CD4-positive, alpha-beta memory T cell (primary cell): ENCODE measurements at places on chromosomes 2 and 18. TPM values are rescaled to one million over a fixed set of nuclear protein-coding genes. Genes with fewer than 3 reads are reported as not detected.

- no peak for DNase-seq
Observed at GRCh38 chr2:181066333-181066732, 85.9 kb downstream of the UBE2E3 start.

CD302 gene
- total RNA-seq: 1.0 TPM

- DNase-seq: no peak
Observed at GRCh38 chr2:235870515-235870914, 297.7 kb downstream of the GBX2 start.

- peak; percentile 24 for DNase-seq
Observed at GRCh38 chr18:25351777-25352628, at the start of gene ZNF521. TSS of gene ZNF521 (minus strand) at chr18:25352166. CDS start at chr18:25350946, 1,220 bp downstream.

- no peak for DNase-seq
Observed at GRCh38 chr2:108305901-108306300, 17.2 kb downstream of the SULT1C2 start.

DNA sequence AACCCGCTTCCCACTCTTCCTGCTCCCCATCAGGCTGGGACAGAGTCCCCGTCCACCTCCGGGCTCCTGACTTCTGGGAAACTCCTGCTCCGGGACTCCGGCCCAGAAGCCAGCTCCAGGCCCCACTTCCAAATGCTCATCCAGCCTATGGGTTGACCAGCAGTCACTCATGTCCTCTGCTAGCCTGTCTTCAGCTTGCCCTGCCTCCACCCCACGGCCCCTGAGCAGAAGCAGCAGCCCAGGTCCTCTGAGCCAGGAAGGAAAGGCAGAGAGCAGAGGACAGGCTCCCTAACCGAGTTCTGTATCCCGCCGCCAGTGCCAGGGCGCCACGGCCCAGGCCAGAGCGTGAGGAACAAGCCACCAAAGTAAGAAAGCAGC lies 86.4 kb upstream of the ID2 start:
- no peak for DNase-seq

- DNase-seq: no peak
Observed at GRCh38 chr2:37000318-37000717, 34.0 kb upstream of the STRN start.

- DNase-seq: no peak
Observed at GRCh38 chr2:8753609-8754008, 71.8 kb downstream of the ID2 start.

GFPT1 gene
- total RNA-seq: 23.1 TPM

GRCh38 chr2:166197446-166197845 lies 69.6 kb upstream of the SCN1A start:
- no peak for DNase-seq

- DNase-seq: no peak
Observed at GRCh38 chr18:12628706-12629702, 28.9 kb downstream of the SPIRE1 start.

DNA sequence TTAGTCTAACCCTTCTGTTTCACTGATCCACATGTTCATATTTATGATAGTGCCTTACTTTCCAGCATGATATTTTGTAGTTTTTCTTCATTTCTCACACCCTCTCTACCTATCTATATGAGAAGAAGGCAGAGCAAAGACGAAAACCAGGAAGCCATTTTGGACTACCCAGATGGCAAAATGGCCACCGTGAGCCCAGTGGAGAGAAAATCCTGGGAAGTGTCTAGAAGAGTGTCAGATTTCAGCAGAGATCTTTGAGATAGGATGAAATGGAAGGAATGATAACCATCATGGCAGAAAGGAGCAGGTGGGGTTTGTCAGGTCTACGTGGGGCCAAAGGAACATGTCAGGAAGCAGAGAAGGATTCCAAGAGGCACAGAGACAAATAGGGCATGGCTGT lies 84.0 kb upstream of the MYCN start:
- no peak for DNase-seq

DNA sequence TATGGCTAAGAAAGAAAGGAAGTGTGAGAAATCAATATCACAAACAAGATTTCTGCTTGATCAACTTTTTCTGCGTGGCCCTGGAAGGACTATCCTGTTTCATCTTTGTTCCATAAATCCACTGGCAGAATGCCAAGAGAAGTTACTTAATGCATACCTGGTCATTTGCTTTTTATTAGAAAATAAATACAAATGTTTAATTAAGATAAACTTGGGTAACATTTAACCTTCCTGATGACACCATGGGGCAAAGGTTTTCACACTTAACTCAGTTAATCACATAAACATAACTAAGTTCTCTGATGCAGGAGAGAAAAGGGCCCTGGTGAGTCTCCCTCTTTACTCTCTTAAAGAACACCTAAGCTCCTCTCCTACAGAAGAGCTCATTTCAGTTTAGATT lies 203.3 kb downstream of the AFF3 start:
- no peak for DNase-seq

DNA sequence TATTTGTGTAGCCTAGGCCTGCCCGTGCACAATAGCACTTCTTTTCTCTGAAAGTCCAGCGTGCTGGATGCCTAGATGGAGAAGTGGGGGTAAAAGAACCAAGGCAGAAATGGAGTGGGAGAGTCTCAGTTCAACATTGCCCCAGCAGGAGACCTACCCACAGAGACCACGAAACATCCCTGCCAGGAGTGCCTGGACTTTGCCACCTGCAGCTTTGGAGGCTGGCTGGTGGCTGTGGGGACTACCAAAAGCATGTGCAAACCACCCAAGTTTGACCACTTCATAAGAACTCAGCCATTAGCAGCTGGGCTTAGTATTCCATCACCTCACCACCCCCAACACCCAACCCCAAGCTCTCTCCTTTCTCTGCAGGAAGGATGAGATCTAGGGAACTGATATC lies 416.9 kb upstream of the ID2 start:
- DNase-seq: no peak

DSG1 gene
- total RNA-seq: not detected

DNA sequence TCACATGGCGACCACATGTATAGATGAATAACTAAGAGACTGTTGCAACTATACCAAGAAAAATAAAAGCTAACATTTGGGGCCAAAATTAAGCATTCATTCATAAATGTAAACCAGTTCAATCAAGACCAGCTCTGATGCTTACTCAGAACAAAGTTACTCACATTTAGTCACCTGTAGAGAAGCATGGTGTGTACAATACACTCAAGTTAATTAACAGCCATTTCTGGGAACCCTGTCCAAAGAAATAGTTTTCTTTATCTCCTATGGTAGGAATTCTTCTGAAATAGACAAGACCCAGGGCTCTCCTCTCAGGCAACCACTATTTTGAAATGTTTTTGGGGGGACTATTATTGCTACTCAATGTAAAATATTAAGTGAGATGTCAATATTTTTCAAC lies 1.6 kb downstream of the SCN3A start:
- DNase-seq: no peak

DNA sequence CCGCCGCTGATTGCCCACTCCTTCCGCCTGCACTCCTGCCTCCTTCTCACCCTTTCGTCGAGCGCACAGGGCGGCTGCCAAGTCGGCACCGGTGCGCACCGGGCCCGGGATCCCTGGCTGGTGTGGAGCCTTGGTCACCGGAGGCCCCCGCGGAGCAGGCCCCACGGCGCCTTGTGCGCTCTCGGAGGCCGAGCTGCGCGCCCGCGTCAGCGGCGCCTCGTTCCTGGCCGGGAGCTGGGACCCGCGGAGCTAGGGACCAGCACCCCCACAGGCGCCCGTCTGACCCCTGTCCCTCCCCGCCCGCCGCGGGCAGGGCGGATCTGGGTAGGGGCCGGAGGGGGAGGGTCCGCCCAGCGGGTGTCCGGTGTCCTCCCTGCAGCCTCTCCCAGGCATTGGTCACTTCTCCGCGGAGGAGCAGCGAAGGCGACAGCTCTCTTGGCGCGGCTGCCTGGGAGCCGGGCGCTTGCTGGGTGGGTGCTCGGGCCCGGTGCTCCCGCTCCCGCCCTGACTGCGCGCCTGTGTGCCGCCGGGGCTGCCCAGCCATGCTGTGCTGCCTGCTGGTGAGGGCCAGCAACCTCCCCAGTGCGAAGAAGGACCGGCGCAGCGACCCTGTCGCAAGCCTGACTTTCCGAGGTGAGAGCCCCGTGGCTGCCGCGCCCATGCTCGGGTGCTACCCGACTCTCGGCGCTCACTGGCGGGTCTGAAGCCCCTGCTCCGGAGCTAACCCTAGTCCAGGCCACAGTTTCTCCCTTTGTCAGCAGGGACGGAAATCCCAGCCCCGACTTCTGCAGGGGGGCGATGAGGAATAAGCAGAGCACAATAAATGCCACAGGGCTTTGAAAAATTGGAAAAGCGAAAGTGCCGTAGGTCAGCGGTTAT lies 13.2 kb downstream of the DYSF start:
- DNase-seq: no peak

DNA sequence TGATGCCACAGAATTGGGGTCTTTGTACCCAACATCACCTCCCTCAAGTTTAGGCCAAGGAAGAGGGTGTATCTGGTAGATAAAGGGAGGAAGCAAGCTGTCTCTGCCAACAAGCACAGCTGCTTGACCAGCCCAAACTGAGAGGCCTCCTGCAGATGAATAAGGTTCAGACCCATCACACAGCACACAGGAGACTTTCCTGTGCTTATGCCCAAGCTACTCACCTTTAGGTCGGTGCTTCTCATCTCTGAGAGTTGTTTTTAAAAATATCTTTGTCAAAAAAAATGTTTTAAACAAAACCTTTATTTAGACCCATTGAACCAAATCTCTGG lies 24.7 kb upstream of the SP3 start:
- no peak for DNase-seq

SNED1 gene
- 90.1 TPM for total RNA-seq

GRCh38 chr18:22608847-22609246 lies 191.1 kb upstream of the CTAGE1 start:
- no peak for DNase-seq

- no peak for DNase-seq
Observed at GRCh38 chr2:181306785-181307184, 150.4 kb upstream of the ITGA4 start.

CENPO gene
- 4.6 TPM for total RNA-seq

GRCh38 chr18:10928011-10928771 lies 221.2 kb downstream of the PIEZO2 start:
- no peak for DNase-seq

- DNase-seq: no peak
Observed at GRCh38 chr2:8980096-8980495, 23.4 kb downstream of the MBOAT2 start.

DNA sequence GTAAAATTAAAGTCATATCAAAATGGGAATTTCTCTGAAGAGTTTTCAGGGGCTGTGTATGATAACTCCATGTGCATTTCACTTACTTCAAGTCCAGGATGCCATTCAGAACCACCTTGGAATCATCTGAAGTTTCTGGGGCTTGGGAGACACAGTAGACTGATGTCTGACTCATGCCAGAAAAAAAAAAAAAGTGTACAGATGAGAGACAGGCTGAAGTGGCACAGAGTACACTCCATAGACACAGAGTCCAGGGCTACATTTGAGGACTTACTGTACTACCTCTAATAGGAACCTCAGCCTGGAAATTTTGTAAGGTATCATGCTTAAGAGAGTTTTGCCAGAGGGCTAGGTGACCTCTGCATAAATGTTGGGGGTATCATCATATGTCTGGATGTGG lies 92.0 kb downstream of the SS18 start:
- no peak for DNase-seq

- DNase-seq: no peak
Observed at GRCh38 chr18:26617151-26617554, 68.8 kb upstream of the KCTD1 start.

GRCh38 chr18:5237083-5237722 lies 40.1 kb upstream of the AKAIN1 start:
- peak; percentile 36 for DNase-seq

DNA sequence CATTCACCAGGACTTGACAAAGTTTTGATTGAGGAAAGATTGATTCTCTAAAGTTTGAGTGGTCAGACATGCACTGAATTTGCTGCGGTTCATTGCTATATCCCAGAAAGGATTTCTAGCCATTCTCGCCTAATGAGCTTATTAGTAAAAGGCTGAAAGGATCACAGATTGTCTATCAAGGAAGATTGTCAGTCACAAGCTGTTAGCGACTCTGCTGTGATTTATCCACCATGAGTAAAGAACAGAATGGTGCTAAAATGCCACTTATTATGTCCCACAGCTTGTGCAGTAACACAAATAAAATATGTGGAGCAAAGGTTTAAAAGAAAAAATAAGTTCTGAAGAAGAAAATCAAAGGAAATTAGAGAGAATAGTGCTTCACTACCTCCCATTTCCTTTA lies 701.2 kb upstream of the CDH7 start:
- no peak for DNase-seq

GRCh38 chr2:129396980-129397599 lies 582.4 kb upstream of the RAB6C start:
- no peak for DNase-seq

GRCh38 chr18:2847317-2848246 lies 776 bp downstream of the EMILIN2 start:
- no peak for DNase-seq

DNA sequence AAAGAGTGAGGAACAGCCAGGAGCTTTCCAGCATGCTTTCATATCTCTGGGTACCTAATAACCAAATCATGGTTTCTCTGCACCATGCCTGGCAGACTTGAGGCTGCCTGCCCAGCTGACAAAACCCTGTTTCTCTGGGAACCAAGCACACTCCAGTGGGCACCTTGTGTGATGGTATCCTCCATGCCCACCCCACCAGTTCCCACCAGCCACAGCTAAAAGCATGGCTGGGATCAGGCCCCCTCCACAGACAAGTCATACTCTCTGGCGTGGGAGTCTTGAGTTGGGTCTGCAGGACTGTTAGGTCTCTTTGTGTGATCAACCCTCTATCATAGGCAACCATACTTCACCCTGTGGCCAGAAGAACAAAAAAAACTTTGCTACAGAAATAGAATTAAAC lies 56.0 kb downstream of the TMEM163 start:
- DNase-seq: no peak

DNA sequence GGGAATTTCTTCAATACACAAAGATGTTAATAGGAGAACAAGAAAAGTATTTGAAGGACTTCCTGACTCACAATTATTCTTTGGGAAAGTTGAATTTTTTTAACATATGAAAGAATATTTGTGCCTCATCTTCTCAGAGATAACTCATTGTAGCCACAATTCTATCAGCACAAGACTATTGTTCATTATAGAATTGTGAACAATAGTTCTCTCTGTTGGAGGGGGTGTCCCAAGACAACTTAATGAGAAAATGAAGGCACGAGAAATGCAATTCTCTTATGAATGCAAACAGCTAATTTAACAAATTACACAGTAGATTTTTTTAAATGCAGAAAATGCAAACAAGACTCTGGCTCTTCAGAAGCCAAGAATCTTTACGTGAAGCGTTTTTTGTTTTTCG lies 157.0 kb downstream of the BARD1 start:
- no peak for DNase-seq

DNA sequence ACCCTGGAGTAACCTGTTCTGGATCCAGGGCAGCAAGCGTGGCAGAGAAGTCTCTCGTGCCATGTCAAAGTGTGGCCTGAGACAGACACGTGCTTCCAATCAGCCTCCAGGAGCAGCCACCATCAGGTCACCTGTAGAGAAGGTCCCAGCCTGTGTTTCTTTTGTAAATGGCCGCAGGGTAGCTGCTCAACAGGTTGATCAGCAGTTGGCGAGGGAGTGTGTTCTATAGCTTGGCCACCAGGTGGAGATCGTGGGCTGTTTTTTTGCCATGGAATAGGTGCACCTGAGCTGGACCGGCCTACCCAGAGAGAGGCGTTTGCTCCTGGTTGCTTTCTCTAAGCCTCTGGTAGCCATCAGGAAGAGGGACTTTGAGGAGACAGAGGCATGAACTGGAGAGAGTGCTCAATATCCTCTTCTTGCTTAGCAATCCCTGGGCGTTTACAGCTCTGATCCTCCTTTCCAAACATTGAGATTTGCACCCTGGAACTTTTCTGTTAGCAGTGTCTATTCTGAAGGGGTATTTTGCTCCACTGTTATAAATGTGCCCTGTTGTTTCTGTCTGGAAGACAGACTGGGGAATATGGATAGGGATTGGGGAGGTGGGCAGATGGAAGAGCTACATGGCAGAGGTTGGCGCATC lies 34.2 kb upstream of the EN1 start:
- peak; percentile 47 for DNase-seq
